Fibroblast of lung (primary cell): ENCODE measurements at places on chromosomes 4 and X.

- peak; percentile 77 for DNase-seq
Measured at GRCh38 chrX:136259543-136259942, 8.3 kb upstream of the MAP7D3 start.

- no peak for DNase-seq
Measured at GRCh38 chr4:123547216-123548165, 150.9 kb downstream of the SPRY1 start.

GRCh38 chr4:55684276-55684675 is 48.2 kb upstream of the NMU start:
- DNase-seq, result no peak

- no peak for DNase-seq
Measured at GRCh38 chr4:16765546-16765945, 132.9 kb downstream of the LDB2 start.

GRCh38 chrX:119391279-119391678 is 7.9 kb upstream of the SLC25A43 start:
- DNase-seq, result peak; percentile 40

GRCh38 chr4:105630670-105631655 is 77.5 kb downstream of the INTS12 start:
- DNase-seq, result no peak

DNA sequence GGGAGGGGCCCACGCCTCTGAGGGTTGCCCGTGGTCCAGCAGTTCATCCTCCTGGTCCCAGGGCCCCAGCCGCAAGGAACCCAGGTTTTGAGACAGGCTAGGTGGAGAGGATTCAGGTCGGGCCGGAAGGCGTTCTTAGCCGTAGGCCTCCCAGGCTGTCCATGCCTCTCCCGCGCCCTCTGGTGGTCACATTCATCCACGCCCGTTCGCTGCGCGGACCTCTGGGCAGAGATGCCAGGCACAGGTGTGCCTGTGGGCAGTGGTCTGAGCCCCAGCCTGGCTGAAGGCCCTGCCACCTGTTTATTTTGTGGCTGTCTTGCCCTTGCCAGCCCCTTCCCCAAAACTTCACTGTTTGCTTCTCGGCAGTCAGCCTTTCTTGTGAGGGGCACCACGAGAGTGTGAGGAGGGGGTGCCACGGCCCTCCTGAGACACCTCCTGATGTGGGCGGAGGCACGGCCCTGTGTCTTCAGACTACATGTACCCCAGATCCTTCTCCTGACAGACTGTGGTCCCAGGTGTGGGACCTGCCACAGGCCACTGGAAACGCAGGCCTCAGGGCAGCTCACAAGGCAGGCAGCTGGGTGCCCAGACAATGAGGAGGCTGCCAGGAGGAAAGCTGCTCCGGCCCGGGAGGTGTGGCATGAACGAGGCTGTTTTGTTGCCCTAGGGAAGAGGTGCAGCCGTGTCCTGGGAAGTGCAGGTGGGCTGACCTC is 5.0 kb downstream of the UVSSA start:
- DNase-seq, result peak; percentile 56

DNA sequence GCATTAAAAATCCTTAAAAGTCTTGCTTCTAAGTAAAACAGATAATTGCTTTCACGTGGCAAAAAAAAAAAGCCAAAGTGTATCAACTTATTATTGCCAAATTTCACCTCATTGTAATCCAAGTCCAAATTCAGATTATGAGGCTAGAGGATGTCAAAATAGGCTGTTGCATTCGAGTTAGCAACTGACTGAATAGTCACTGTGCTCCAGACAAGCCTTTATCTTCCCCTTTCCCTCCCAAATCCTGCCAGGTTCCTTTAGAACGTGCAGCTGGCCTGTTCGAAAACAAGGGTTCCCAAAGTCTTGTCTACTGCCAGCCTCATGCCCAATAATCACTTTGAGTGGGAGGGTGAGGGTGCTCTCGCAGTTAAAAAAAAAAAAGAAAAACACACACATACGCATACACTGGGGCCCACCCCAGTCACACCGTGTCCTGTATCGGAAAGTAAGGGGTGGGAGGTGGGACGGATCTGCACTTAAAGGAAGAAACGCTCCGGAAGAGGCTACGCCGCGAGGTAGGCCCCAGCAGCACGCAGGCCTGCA is 603 bp downstream of the MAD2L1 start:
- DNase-seq, result no peak

GRCh38 chr4:112531146-112531545 is 15.2 kb upstream of the NEUROG2 start:
- DNase-seq, result no peak

- DNase-seq, result no peak
Measured at GRCh38 chrX:155069414-155069813, 1.5 kb downstream of the CMC4 start.

GRCh38 chrX:103415068-103415467 is 38.7 kb downstream of the BEX3 start:
- DNase-seq, result no peak

GRCh38 chrX:135393051-135393450 is 28.7 kb upstream of the SMIM10L2A start:
- DNase-seq, result no peak

GRCh38 chr4:2250357-2251072 is 8.6 kb upstream of the HAUS3 start:
- no peak for DNase-seq

GRCh38 chrX:126342859-126343258 is 176.8 kb upstream of the DCAF12L2 start:
- DNase-seq, result no peak

- DNase-seq, result peak; percentile 82
Measured at GRCh38 chr4:38119668-38120385, 159.6 kb downstream of the PTTG2 start.

DNA sequence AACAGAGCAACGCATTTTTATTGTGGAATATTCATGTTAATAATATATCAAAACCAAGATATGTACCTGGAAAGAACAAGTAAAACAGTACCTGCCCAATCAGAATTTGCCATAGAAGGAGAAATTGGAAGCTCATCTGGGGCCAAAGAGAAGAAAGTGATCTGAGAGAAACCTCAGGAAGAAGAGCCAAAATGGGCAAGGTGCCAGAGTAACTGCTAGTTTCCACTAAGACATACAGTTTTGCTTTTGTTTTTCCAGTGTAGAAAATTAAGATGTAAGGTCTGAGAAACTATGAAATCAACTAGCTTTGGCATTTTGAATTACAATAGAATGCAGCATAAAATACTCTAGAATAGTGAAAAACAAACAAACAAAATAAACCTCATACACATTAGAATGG is 2201.2 kb downstream of the ARAP2 start:
- peak; percentile 8 for DNase-seq

DNA sequence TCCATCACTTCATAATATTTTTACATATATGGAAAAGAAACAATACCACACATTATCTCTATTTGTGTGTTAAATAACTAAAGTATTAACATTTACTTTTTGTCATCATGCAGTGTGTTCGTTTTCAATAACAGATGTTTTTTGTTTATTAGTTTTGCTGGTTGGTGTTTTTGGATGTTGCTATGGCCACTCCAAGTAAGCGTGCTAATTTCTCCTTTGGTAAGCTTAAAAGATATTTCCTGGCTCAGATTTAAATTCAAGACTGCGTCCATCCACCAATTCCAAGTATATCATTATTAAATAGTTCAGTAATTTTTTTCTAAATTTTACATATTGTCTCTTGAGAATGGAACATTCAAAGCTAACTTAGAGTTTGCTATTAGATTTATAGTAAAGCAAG is 235.4 kb upstream of the IL1RAPL1 start:
- DNase-seq, result peak; percentile 1

DNA sequence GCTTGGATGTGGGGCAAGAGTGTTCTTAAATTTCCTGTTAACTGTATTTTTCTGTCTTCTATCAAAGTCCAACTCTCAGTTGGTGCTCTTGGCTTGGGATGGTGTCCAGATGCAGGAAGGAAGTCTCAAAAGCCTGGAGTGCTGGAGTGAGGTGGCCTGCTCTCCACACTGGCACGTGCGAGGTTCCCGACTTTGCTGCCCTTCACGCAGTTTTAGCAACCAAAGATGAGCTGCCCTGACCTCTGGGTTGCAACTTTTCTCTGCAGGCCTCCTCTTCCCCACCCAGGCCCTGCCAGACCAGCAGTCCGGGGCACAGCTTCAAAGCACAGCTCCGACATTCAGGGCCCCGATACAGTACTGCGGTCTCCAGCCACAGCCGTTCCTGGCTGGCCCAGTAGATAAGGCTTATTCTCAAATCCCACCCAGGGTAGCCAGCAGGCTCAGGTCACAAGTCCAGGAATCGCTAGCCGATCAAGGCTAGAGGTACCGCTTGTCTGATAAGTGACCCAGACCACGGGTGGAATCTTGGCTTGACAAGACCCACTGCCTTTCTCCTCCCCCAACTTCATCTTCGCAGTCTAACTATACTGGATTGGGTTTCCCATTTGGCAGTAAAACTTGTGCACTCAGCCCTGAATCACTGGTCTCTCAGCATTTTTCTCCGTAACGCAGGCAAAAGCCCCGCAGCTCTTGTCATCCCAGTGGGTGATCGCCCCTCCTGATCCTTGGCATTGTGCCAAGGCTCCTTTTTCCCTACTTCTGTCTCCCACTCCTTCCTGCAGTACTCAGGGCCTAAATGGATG is 21.8 kb upstream of the JADE1 start:
- no peak for DNase-seq

- DNase-seq, result peak; percentile 82
Measured at GRCh38 chr4:22417408-22417807, 98.5 kb downstream of the ADGRA3 start.

DNA sequence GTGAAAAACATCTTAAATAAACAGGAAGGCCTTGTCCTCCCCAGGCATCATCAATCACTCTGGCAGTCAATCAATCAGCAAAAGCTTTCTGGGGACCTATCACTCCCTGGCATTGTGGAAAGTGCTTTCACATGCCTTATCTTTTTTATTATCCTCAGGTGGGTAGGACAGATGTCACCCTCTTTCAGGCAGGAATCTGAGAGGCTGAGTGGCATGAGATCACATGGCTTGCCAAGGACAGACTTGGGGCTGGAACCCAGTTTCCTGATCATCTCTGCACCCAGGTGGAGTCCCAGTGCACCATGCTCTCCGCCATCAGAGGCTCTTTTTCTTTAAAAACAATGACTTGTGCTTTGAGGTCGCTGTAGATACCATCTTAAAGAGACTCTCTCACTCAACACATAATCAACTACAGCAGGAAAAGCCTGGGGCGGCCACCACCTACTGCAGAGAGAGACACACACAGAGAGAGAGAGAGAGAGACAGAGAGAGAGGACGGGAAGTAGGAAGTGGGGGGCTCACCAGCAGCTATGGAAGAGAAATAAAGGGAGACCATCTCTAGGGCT is 282.7 kb downstream of the PTTG2 start:
- DNase-seq, result no peak

DNA sequence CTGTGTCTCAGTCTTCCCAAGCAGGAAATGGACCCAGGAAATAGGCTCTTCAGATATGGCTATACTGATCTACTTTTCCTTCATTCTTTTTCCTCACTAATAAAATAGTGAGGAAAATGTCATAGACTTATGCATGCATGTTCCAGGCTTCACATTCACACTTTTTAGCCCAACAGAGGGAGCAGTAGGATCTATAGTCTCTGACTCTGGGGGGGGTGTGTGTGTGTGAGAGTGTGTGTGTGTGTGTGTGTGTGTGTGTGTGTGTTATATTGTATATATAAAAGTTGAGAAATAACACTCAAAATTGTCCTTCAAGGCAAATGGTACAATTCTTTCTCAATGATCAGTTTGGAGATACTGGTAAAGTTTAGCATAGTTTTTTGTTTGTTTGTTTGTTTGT is 297.2 kb upstream of the GALNT7 start:
- peak; percentile 5 for DNase-seq

- DNase-seq, result peak; percentile 79
Measured at GRCh38 chr4:26022346-26023202, 108.6 kb downstream of the SMIM20 start.

GRCh38 chr4:132662456-132662855 is 486.6 kb upstream of the PCDH10 start:
- no peak for DNase-seq

- DNase-seq, result peak; percentile 83
Measured at GRCh38 chrX:100819837-100820666, at the start of gene CSTF2. Gene CSTF2 (plus strand): TSS chrX:100820391. CDS start chrX:100820417, 26 bp downstream.

DNA sequence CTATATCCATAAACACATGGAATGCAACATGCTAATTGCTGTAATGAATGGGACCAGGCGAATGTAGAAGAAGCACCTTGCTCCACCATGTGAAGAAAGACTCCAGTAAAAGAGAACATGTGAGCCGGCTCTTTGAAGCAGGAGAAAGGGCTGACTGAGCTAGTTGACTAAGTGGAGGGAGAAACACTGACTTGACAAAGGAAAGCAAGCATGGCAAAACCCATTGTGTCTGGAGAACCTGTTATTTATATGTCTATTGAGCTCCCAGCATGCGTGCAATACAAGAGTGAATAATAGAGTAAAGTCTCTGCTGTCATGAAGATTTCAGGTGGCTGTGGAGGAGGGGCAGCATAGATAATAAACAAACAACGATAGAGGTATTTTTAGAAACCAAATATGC is 559.9 kb downstream of the RAB28 start:
- no peak for DNase-seq

DNA sequence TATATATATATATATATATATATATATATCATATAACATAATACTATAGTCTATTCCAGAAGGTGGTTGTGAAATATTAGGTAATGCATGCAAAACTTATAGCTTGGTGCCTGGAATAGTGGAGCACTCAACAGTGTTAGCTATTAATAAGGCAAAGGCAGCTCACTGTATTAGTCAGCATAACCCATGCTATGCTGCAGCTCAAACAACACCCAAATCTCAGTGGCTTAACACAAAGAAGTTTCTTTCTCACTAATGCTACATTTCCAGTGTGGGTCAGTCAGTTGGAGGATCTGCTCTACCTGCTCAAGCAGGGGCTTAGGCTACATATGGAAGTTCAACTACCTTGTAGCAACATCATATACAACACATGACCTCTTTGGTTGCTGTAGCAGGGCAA is 5.2 kb upstream of the RPGR start:
- DNase-seq, result no peak

DNA sequence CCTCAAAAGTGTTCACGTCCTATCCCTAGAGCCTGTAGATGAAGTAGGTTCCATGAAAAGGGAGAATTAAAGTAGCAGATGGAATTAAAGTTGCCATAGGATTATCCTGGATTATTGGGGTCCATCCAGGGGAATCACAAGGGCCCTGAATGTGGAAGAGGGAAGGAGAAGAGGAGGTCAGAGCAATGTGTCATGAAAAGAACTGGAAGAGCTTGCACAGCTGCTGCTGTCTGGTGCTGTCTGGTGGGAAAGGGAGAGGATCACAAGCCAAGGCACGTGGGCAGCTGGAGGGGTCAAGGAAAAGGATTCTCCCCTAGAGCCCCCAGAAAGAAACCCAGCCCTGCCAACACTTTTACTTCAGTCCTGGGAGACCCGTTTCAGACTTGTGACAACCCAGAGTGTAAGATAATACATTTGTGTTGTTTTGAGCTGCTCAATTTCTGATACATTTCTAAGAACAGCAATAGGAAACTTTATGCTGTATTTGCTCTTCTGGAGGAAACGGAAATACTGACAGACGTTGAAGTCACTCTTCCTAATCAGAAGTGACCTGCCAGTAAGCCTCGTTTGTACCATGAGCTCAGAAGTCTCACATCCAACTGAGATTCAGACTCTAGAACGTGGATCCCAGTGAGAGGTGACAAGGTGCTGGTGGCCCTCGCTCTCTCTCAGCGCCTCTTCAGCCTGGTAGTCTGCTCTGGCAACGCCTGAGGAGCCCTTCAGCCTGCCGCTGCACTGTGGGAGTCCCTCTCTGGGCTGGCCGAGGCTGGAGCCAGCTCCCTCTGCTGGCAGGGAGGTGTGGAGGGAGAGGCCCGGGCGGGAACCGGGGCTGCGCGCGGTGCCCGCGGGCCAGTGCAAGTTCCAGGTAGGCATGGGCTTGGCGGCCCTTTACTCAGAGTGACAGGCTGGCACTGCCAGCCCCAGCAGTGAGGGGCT is 34.7 kb upstream of the ENPP6 start:
- no peak for DNase-seq
